ENCODE measurements at places on chromosomes 4 and X.

GRCh38 chrX:107348051-107348450, 101.4 kb upstream of the FRMPD3 start:
- no peak for DNase-seq

GRCh38 chr4:11297201-11297600, 131.5 kb downstream of the HS3ST1 start:
- DNase-seq: no peak

- DNase-seq: no peak
Measured at GRCh38 chrX:69107747-69108401, 57.4 kb downstream of the PJA1 start.

DNA sequence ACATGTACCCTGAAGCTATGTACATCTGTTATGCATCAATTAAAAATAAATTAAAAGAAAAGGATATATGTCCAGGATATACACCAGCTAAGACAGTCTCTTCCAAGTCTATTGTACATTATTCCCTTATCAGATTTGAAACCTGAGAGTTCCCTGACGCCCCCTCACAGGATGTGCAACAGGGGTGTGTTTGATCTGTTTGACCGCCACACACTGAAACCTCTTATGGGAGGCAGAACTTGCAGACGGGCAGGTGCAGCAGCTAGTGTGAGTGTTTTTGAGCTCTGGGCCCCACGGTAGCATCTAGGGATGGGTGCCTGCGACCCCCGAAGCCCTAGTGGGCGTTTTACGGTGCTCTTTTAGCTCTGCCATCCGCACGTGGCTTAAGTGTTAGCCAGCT, 4.7 kb downstream of the XG start:
- DNase-seq: no peak

DNA sequence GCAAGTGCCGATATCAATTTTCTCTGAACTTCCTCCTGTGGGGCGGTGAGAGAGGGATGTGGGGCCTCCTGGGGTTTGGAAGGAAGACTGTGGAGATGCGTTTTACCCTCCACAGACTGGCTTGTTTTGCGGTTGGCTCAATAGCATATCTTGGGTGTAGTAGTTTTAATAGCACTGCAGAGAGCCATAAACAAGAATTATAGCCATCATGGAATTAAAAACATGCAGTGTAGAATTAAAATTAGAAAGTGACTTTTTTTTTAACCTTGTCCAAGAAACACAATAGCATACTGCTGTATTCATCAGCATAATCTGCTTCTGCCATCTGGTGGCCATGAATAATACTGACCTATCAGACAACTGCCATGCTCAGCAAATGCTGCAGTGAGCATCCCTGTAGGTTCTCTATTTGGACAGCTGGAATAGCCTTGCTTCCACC, 47.3 kb upstream of the SCML1 start:
- peak; percentile 51 for DNase-seq

GRCh38 chrX:11765449-11765848, 7.4 kb downstream of the MSL3 start:
- no peak for DNase-seq

- peak; percentile 57 for DNase-seq
Measured at GRCh38 chr4:71229477-71230270, 109.1 kb upstream of the SLC4A4 start.
